ENCODE measurements at places on chromosomes 3 and 15.
A peak's percentile ranks its signal among the peaks of the same experiment; 100 is the strongest.

- no peak for DNase-seq
Observed at GRCh38 chr15:82730022-82730530, 20.4 kb upstream of the AP3B2 start.

DNA sequence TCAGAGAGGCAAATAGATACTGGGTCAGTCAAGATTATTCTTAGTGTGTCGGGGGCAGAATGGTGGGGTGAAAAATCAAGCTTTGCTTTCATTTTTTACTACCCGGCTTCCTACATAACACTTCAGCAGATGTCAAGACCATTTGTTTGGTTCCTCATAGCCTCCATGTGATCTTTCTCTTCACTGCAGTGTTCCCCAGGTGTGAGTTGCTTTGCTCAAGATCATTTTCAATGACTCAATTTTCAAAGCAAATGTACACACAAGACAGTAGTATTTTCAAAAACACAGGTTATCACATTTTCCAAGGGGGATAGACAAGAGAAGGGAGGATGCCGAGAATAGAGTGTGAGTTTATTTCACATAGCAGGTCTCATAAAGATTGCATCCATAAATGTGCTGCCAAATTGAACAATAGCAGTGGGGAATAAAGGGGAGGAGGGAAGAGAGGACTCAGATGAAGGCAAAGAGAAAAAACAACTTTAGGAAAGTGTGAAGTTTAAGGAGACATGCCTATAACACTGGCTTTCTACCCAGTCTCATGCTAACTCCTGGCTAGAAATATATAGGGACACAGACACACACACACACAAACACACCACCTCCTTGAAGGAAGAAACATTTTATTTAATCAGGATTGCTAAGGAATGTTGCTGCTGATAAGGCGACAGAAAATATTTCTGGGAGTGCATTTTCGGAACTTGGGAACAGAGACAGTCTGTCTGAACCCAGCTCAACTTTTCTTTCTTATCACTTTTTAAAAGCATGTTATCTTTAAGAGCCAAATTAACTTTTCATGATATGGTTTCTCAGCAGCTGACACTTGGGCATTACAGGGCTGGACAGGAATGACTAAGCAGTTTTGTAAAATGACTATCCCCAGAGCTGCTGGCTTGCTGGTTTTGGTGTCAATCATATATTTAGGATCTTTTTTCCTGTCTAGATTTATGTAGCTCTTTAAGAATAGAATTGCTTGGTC lies 402.4 kb downstream of the RBMS3 start:
- DNase-seq = peak; percentile 64

GRCh38 chr15:84880822-84881519 lies 3.5 kb upstream of the SLC28A1 start:
- DNase-seq = no peak

GRCh38 chr3:55006244-55006676 lies 78.4 kb upstream of the LRTM1 start:
- no peak for DNase-seq

DNA sequence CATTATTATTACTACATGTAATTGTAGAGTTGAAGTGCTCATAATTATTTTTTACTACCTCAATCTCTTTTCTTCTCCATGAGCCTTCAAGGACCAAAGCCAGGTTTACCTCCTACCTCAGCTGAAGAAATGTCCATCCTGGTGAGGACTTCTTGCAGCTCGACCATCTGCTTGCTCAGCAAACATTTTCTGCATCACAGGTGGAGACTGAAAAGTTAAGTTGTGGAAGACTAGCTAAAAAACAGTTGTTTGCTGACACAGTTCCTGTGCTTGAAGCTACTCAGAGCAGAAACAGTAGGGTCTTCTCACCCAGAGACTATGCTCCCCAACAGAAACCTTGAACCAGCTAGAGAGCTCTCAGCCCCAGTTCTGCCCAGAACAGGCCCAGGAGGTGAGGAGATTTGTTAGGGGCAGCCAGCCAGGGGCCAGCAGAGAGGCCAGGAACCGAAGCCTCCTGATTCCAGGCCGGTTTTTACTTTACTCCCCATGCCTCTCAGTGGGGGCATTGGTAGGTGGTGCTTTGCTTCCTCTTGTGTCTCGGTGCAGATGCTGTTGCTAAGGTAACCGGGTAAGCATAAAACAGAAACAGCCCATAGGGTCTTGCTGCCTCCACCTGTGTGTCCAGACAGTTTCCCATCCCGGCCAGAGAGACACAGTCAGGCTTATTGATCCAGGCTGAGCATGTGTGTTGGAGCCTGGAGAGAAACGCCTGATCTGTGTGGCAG lies 54.9 kb downstream of the CCNL1 start:
- no peak for DNase-seq

GRCh38 chr3:54736459-54736858 lies 191.4 kb downstream of the LRTM1 start:
- DNase-seq = no peak

DNA sequence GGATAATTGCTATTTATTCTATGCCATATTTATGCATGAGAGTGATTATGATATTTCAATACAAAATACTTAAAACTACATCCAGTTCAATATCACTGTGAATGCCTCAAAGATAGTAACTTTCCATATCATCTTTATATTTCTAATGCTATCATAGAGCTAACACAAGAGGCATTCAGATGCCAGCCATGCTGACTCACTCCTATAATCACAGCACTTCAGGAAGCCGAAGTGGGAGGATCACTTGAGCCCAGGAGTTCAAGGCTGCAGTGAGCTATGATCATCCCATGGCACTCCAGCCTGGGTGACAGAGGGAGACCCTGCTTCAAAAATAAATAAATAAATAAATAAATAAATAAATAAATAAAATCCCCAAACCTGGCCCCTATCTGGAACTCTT lies 498.7 kb downstream of the EPHA3 start:
- peak; percentile 12 for DNase-seq

DNA sequence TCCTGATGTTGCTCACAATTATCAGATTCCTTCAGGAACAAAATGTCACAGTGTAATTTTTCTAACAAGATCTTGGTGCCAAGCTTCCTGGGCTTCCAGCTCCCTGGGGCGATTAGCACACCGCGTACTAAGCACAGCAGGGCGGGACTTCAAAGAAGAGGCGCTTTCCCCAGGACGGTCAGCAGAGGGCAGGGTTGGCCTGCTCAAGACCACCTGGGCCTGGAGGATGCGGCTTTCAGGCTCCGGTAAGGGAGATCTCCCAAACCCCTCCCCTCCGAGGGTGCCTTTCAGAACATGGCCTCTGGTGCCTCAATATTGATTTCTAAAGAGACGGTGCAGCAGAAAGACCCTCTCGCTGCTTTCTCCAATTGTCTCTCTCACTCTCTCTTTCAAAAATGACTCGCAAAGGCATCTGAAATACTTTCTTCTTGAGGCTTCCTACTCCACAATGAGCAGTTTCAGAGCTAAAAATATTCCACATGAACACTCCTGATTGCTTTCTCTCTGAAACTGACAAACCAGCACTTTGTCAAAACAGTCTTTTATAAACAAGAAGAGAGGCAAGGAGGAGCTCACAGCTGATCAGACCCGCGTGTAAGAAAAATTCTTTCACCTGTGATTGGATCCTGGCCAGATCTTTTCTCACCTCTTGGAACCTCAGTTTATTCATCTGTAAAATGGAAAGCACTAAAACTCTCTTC lies 154.0 kb downstream of the ADAMTS9 start:
- DNase-seq = peak; percentile 87

GRCh38 chr3:31133541-31133940 lies 239.1 kb upstream of the GADL1 start:
- DNase-seq = no peak

GRCh38 chr3:159174715-159175692 lies 373.1 kb downstream of the MFSD1 start:
- DNase-seq = peak; percentile 44

- DNase-seq = no peak
Observed at GRCh38 chr3:169662843-169663160, 710 bp downstream of the MECOM start.

GRCh38 chr15:73282567-73283365 lies 86.0 kb downstream of the HCN4 start:
- DNase-seq = no peak

GRCh38 chr15:53791581-53791980 lies 32.1 kb upstream of the WDR72 start:
- no peak for DNase-seq

- no peak for DNase-seq
Observed at GRCh38 chr3:155500194-155500818, 206.8 kb upstream of the STRIT1 start.

GRCh38 chr3:70919091-70919490 lies 606.7 kb upstream of the MDFIC2 start:
- no peak for DNase-seq

GRCh38 chr15:48315041-48315440 lies 16.2 kb upstream of the DUT start:
- DNase-seq = no peak

DNA sequence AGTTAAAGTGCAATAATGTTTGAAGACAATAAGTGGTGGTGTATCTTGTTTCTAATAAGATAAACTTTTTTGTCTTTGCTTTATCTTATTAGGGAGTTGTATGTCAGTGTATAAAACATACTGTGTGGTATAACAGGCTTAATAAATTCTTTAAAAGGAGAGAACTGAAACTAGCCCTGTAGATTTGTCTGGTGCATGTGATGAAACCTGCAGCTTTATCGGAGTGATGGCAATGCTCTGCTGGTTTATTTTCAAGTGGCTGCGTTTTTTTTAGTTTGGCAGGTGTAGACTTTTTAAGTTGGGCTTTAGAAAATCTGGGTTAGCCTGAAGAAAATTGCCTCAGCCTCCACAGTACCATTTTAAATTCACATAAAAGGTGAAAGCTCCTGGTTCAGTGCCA lies 2.7 kb downstream of the RPL15 start:
- DNase-seq = no peak

DNA sequence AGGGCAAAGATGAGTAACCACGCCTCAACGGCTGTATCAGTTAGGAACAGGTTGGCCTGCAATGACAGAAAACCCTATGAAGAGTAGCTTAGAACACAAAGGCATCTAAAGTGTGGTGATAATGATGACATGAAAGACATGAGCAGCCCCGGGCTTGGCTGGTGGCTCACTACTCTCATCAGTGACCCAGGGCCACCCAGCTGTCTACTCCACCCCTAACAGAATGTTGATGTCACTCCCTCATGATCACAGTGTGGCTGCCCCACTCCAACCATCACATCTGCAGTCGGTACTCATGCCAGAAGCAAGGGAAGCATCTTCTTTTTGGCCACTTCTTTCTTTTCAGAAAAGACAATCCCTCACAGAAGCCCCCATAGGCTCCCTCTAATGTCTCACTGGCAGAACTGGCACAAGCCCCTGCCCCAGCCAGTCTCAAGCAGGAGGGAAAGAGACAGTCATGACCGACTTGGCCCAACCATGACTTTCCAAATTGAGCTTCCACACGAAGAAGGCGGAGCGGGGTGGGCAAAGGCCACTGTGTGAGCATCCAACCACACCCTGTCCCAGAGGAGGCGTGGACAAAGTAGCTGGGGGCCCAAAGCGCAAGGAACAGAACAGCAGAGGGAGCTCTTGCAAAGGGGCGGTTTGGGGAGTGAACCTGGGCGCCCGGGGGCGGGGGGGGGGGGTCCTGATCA lies 72.0 kb upstream of the IQSEC1 start:
- no peak for DNase-seq

- no peak for DNase-seq
Observed at GRCh38 chr15:51129535-51130188, 35.0 kb upstream of the TNFAIP8L3 start.

- no peak for DNase-seq
Observed at GRCh38 chr3:105444725-105445124, 78.0 kb downstream of the ALCAM start.

DNA sequence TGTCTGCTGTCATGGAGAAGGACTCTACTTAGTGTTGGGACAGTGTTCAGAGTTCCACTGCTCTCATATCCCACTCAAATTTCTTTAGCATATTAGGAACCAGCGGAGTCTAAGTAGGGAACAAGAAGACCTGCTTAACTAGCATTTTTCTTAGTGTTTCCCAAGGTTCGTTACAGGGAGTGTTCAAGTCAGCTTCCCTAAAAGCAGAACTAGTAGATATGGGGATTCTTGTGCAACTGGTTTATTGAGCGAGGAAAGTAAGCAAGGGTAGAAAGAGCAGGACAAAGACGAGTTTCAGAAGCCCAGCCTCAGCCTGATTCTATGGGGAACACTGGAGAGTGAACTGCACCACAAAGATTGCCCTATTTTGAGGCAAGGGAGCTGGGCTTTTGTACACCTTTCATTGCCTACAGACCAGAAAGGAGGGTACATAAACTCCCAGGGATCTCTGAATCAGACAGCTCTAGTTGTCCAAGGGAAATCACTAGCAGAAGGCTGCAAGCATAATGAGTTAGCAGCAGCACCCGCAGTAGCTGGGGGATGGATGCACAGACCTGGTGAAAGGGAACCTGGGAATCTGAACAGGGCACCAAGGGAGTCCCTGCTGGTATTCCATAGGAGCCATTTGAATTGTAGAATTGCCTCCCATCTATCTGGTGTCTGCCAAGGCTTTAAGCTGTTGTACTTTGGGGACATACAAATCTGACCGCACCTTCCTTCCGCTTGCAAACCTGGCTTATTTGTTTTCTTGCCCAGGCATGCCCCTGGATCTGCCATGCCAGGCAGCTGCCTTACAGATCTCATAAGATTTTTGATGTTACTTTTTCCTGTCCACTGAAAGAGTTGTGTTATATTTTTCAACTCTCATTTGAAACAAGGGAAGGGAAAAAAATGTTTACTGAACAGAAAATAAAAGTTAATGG lies 15.1 kb downstream of the CMTM7 start:
- DNase-seq = peak; percentile 77

- peak; percentile 68 for DNase-seq
Observed at GRCh38 chr3:13217736-13218540, 144.7 kb upstream of the IQSEC1 start.

DNA sequence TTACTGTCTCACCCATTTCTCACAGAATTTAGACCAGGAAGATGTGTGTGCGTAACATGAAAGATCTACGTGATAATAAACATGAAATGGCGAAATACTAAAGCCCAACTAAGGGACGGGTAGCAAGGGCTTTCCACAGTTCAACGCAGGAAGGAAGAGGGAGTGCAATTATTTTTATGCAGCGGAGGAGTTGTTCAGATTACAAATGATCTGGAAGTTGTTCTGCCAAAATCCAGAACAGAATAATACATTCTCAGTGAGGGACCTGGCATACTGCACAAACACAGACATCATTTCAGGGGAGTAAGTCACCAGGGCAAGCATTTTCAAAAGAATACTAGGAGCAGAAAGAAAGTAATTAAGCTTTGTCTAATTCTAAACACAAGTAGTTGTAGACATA lies 133.6 kb upstream of the RAP2B start:
- DNase-seq = no peak

DNA sequence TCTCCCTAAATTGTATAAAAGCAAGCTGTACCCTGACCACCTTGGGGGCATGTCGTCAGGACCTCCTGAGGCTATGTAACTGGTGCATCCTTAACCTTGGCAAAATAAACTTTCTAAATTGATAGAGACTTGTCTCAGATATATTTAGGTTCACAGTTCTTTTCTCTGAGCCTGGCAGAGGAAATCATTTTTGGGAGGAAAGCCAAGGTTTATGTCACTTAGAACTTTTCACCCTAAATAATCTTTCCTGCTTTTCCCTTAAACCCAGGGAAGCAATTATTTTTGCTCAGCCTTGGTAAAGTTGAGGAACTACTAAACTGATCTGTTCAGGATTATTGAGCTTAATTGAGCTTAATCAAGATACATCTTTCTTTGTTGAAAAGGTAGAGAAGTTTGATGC lies 608.9 kb downstream of the PDCD6IP start:
- DNase-seq = no peak

- peak; percentile 40 for DNase-seq
Observed at GRCh38 chr15:63250312-63250965, 27.0 kb upstream of the APH1B start.

- no peak for DNase-seq
Observed at GRCh38 chr15:96347181-96348111, 16.9 kb downstream of the NR2F2 start.
